ENCODE measurements at places on chromosomes 2 and 18. TPM values are rescaled to one million over a fixed set of nuclear protein-coding genes. Genes with fewer than 3 reads are reported as not detected.

The RAB31 gene
- 2.9 TPM for total RNA-seq

The UGT1A5 gene
- total RNA-seq = not detected

- no peak for DNase-seq
These were observed 314.4 kb downstream of the MTX2 start for GRCh38 chr2:176583607-176584006.

GRCh38 chr2:126714191-126714965 lies 58.4 kb downstream of the GYPC start:
- no peak for DNase-seq

GRCh38 chr2:134679294-134679693 lies 39.5 kb downstream of the TMEM163 start:
- no peak for DNase-seq

GRCh38 chr2:98293931-98294687 lies 52.1 kb upstream of the CNGA3 start:
- no peak for DNase-seq

DNA sequence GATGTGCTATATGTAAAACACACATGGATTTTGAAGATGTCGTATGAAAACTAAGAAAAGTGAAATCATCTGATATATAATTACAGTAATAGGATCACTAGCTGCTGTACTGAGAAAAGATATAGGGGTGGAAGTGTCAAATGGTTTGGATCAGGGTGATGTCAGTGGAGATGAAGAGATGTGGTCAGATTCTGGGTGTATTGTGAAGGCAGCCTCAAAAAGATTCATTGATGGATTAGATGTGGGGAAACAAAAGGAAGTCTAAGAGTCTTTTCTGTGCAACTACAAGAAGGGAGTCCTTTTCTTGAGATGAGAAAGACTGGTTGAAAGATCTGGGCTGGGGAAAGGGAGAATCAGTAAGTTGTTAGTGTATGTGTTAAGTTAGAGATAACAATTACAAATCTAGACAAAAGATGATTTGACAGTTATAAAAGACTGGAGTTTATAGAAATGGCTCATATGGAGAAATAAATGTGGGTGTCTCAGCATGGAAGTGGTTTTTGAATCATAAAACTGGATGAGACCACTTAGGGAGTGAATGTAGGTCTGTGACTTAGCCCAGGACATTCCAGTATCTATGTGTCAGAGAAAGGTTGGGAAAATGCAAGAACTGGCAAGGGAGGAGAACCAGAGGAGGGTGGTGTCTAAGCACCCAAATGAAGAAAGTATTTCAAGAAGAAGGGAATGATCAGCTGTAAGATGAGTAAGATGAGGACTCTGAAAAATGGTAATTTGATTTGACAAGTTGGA lies 347.4 kb downstream of the PARD3B start:
- no peak for DNase-seq

DNA sequence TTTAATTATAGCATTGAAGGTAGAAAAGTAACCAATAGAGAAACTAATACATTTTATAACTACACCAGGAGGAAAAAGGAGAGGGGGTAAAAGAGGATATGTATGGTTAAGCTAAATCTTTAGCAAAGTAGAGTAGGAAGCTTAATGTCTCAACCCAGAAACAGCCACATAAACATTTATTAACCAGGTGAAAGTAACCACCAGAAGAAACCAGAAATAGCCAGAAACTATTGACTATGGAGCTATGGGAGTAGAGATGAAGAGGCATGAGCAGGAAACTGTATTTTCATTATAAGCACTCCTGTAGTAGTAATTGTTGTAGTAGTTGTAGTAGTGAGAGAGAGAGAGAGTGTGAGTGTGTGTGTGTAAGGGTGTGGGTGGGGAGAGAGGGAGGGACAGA lies 617.5 kb upstream of the CHAC2 start:
- DNase-seq = no peak

Data from progenitor cell of endocrine pancreas (in vitro differentiated cells).